Neural progenitor cell (in vitro differentiated cells): ENCODE measurements at places on chromosomes 3 and 15.

GRCh38 chr15:48090666-48091065 lies 30.1 kb upstream of the SLC24A5 start:
- DNase-seq, result no peak

DNA sequence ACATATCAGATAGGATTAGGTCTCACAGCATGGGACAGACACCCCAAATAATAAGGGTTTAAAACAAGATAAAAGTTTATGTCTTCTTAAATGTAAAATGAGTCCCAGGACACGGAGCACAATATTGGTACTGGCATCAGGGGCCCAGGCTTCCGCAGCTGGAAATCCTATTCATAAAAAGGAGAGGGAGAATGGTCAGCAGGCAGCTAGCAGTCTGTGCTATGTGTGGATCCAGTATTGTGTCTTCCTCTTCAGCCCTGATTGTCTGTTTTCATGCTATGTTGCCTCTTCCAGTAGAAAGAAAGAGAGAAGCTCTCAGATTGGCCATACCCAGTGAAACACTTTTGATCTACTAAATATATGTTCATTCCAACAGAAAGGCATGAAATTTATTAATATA lies 319.3 kb upstream of the SLCO3A1 start:
- no peak for DNase-seq

DNA sequence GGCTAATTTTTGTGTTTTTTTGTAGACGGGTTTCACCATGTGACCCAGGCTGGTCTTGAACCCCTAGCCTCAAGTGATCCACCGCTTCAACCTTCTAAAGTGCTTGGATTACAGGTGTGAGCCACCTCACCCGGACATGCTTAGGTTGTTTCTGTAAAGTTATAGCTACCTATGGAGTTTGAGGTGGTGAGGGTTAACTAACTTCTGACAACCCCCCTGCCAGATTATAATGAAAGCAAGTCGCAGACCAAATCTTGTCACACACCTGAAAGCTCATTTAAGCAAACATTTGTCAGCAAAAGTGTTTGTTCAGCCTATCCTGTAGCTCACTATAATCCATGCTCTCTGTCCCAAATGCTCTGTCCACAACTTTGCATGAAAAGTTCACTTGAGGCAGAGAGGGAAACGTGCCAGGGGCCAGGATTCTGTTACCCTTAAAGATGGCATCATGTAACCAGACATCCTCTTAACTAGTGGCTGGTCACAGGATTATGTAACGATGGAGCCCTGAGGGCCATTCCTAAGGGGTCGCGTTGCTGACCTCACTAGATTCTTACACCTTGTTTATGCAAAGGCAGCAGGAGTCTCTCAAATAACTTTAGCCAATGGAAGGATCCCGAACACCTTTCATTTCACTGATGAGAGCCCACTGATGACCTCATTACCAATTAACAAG lies 24.1 kb upstream of the SENP5 start:
- no peak for DNase-seq

GRCh38 chr3:158954420-158954819 lies 152.6 kb downstream of the MFSD1 start:
- DNase-seq, result no peak

DNA sequence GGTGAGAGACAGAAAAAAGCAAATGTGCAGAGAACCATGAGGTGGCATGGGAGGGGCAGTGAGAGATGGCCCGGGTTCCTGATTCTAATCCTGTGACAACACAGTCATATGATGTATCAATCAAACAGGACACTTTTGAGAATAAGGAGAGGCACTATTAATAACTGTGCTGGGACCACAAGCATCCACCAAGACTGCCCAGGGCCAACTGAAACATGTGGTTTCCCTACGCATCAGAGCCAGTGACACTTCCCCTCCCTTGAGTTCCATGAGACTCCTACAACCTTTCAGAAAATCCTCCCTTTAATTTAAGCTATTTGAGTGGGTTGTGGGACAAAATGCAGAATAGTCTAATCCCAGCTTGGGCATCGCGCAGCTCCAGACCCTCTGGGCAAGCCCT lies 17.4 kb downstream of the SH3BP5 start:
- no peak for DNase-seq

DNA sequence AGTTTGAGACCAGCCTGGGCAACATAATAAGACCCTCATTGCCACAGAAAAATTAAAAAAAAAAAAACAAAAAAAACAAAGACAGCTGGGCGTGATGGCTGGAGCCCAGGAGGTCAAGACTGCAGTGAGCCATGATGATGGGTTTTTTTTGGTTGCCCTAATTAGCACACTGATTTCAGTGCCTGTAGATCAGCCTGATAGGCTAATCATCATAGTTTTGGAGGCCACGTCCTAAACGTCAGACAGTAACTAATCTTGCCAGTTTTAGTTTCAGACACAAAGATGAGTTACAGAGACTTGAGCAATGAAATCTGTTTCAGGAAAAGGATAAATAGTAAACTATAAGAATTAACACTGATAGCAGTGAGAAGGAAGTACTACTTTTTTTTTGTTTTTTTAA lies 55.4 kb downstream of the LRCH3 start:
- DNase-seq, result no peak

DNA sequence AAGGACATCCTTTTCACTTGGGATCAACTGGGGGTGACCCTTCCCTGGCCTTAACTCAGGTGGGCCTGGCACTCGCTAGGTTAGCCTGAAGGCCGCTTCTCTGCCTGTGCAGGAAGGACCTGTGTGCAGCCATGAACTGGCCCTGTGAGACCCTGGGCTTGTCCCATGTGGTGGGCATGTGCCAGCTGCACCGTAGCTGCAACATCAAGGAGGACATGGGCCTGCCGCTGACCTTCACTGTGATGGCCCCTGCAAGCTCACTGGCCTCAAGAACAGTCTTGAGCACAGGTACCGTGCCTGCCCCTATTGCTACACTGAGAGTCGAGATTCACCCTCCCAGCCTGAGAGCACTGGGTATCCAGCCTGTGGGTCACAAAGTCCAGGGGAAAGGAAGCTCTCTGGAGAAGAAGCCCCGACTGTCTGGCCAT lies 43.0 kb downstream of the SAXO2 start:
- DNase-seq, result no peak

DNA sequence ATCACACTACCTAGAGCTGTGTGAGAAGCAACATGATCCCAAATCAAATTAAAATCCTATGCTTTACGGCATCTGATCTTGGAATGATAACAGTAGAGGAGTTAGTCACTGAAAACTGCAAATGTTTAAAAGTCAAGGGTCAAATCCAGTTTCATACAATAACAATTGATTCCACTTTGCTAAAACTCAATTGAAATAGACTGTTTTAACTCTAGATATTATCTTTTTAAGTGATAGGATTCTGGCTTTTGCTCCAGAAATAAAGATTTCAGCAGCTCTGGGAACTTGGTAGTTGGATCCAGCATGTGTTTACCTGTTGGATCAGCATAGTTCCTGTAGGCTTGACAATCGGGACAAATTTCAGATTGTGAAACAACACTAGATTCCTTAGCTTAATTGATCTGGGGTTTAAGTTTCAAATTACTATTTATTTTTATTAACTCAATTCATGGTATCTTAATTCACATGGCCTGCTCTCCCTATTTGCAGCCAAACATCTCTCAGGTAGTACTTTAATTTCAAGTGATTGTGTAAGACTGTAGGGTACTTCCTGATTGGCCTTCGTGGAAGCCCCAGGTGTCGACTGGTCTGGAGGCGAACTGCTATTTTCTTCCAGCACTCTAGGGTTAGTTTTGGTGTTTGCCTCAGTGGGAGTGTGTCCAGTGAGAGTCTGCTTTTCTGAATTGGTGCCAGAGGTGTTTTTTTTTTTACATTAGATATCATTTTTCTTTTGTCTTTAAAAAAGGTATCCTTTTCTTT lies 16.6 kb downstream of the NFKBIZ start:
- DNase-seq, result no peak

GRCh38 chr15:29244544-29244943 lies 25.1 kb downstream of the NSMCE3 start:
- DNase-seq, result no peak

- no peak for DNase-seq
Observed at GRCh38 chr3:16910207-16910606, 25.5 kb downstream of the PLCL2 start.

DNA sequence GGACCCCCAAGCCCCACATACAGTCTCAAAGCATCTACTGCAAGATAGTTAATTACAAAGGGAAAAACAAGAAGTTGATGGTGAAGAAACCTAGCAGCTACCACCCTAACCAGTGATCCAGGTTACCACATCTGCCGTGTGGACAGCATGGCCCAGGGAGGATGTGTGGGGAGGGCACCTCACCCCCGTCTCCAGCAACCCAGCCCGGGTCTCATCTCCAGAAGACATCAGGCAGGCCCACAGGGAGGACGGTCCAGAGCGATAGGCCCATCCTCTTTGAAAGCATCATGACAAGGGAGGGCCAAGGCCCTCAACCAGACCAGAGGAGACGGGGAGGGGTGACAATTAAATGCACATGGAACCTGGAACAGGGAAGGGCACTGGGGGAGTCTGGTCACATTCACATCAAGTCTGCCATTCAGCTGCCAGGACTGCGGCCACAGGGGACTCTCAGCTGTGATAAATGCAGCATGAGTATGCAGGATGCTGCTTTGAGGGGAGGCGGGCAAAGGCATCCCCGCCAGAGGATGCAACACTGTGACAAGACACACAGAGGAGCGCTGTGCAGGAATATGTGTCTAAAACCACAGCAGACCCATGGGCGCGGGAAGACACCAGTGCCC lies 18.8 kb downstream of the ZXDC start:
- DNase-seq, result no peak

- DNase-seq, result no peak
Observed at GRCh38 chr15:57624730-57625129, 33.0 kb downstream of the MYZAP start.

DNA sequence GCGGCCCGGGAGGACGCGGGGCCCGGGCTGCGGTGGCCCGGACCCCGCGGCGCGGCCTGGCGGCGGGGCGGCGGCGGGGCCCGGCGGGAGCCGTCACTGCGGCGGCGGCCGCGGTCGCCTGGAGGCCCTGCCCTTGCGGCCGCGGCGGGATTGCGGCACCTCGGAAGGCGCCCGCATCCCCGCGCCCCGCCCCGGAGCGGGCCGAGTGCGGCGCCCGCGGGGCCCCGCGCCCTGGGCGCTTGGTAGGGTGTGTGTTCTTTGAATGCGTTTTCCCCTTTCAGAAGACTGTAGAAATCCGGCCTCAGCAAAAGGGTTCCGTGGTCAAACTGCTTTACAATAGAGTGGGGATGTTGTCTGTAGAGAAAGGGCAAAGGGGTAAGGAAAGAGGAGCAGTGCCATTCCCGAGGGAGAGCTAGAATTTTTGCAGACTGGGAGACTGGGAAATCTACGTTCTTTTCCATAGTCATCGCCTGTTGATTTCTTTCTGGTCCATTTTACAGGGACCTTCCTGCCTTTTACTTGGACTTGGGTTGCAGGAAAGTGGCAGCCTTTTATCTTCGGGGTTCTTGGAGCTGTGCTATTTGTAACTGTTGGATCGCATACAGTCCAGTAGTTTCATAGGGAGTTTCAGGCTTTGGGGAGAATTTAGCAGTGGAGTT lies 630 bp downstream of the SNRK start:
- DNase-seq, result peak; percentile 72

DNA sequence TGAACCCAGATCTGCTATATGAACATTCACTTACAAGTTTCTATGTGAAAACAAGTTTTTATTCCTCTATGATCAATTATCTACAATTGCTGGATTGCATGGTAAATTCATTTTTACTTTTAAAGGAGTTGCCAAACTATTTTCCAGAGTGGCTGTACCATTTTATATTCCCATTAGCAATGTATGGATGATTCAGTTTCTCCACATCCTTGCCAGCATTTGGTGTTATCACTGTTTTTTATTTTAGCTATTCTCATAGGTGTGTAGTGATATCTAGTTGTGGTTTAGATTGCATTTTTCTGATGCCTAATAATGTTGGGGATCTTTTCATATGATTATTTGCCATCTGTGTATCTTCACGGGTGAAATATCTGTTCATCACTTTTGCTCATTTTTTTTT lies 78.3 kb downstream of the APBA2 start:
- DNase-seq, result no peak

GRCh38 chr3:42092006-42092405 lies 849 bp downstream of the TRAK1 start:
- no peak for DNase-seq

DNA sequence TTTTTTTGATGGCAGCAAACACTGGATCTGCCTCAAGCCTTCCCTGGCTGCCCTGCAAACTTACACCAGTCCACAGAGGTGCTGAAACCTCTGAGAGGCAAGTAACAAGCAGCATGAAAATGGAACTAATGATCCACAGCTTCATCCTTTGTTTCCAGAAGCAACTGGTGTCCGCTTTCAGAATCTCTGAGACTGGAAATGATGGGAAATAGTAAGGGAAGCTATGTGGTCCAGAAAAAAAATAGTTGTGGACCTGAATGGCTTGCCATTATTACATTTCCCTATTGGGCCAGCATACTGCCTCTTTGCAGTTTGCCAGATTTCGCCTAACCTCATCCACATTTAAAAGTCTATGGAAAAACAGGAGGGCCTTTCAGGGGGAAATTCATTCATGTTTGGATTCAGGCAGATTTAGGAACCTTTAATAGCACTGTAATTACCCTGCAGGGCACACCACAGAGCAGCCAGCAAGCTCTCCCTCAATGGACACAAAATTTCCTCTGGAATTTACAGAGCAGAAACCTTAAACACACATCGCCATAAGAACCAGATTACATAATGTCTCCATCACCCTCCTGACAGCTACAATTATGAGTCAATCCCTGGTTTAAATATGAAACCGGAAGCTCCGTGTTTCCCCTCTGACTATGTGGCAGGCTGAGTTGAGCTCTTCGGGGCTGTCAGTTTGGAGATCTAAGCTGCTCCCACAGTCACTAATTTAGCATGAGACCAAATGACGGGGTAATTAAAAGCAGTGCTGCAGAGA lies 134.4 kb downstream of the TMCO5A start:
- DNase-seq, result peak; percentile 36

DNA sequence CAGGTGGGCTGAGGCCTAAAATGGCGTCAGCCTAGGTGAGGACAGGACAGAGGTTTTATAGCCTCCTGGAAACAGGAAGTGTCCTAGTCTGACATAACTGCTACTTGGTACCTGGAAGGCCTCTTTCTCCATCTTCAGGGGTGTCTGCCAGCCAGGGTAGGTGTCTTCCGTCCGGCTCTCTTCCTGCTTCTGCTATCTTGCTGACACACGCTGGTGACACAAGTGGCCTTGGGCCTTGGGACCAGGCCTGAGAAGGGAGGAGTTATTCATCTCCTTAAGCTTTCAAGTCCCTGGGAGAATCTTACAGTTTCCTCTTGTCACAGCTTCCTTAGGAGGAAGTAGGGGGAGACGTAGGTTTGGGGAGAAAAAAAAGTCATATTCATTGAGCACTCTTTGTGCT lies 551.3 kb downstream of the AGBL1 start:
- DNase-seq, result no peak

GRCh38 chr15:45259796-45260195 lies 7.8 kb downstream of the SLC28A2 start:
- no peak for DNase-seq
